NCI-H1092 treated with DMSO at 0.1 percent for 48 hours (cell line): ENCODE measurements at places on chromosomes 7 and 10.

- DNase-seq = no peak
These were observed 335.3 kb upstream of the KLF6 start for GRCh38 chr10:4120096-4120853.

- DNase-seq = peak; percentile 38
These were observed 37.0 kb downstream of the RBM20 start for GRCh38 chr10:110681023-110681681.

DNA sequence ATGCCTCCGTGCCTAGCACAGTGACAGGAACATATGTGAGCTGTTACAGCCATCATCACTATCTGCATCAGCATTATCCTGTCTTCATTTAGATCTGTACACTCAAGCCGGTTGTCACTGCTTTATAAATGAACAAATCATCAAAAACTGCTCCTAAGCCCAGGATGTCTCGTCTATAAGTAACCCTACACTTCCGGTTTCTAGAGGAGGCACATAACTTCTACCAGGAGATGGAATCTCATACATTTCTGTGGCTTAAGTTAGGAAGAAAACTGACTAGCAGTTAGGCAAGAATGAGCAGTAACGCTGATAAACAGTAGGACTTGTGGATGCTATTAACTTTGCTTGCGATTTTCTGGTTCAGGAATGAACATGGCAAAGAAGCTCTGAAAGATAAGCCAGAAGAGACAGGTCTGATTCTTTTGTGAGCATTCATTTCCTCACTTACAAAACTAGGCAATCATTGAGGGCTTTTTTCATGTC is 1199.2 kb downstream of the SORCS3 start:
- no peak for DNase-seq

GRCh38 chr10:94235461-94235860 is 127.3 kb downstream of the NOC3L start:
- DNase-seq = no peak

GRCh38 chr7:99437946-99438572 is 539 bp downstream of the PTCD1 start:
- no peak for DNase-seq

GRCh38 chr10:47369251-47369894 is 14.7 kb downstream of the ZNF488 start:
- DNase-seq = no peak

GRCh38 chr7:46746695-46747687 is 825.9 kb upstream of the IGFBP3 start:
- DNase-seq = no peak

GRCh38 chr10:124527874-124528395 is 66.3 kb downstream of the LHPP start:
- DNase-seq = no peak

DNA sequence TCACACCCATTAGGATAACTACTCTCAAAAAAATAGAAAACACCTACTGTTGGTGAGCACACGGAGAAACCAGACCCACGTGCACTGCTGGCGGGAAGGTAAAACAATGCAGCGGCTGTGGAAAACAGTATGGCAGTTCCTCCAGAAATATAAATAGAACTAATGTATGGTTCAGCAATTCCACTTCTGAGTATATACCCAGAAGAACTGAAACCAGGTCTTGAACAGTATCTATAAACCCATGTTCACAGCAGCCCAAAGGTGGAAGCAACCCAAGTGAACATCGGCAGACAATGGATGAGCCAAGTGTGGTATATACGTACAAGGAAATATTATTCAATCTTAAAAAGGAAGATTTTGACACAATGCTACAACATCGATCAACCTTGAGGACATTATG is 164.7 kb downstream of the ZMYND11 start:
- no peak for DNase-seq

GRCh38 chr10:67809107-67809506 is 28.9 kb downstream of the DNAJC12 start:
- DNase-seq = no peak
